ENCODE measurements at places on chromosomes 11 and 22.

- no peak for DNase-seq
These were observed 723 bp downstream of the FOXRED2 start for GRCh38 chr22:36505998-36506635.

GRCh38 chr11:58625086-58625485 lies 2.6 kb downstream of the CNTF start:
- peak; percentile 5 for DNase-seq

- DNase-seq: no peak
These were observed 100.1 kb downstream of the MIAT start for GRCh38 chr22:26757496-26757895.

- no peak for DNase-seq
These were observed 36.4 kb downstream of the PACSIN2 start for GRCh38 chr22:42978453-42979103.

DNA sequence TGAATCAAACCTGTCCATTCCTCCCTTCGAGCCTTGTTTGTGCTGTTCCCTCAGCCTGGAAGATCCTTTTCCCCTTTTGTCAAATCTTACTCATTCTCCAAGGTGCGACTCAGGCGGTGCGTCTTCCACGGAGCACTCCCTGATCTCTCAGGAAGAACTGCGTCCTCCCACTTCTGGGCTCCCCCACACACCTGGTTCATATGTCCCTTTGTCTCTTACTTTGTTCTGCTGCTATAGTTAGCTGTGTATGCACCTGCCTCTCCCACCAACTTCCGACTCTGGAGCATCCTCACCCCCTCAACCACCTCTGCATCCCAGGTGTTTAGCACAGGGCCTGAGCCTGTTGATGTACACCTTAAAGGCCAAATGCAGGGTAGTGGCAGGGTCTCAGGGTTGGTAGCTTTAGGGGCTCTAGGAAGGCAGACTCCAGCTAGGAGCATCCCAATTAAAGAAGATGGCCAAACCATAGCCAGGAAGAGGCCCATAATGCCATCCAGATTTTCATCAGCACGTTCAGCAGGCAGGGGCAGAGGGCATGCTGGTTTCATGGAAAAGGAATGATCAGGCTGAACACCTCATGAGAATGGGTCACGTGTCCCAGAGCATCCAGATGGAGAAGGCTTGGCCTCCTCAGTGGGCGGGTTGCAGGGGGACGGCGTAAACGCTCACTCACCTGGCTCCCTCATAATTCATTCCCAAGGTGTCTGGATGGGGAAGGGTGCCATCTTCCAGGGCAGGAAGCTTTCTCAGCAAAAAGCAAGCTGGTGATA lies 20.1 kb downstream of the PTPN5 start:
- no peak for DNase-seq

GRCh38 chr11:17313349-17314231 lies 37.1 kb downstream of the NUCB2 start:
- DNase-seq: no peak

GRCh38 chr22:17797721-17798559 lies 23.7 kb upstream of the BID start:
- no peak for DNase-seq

DNA sequence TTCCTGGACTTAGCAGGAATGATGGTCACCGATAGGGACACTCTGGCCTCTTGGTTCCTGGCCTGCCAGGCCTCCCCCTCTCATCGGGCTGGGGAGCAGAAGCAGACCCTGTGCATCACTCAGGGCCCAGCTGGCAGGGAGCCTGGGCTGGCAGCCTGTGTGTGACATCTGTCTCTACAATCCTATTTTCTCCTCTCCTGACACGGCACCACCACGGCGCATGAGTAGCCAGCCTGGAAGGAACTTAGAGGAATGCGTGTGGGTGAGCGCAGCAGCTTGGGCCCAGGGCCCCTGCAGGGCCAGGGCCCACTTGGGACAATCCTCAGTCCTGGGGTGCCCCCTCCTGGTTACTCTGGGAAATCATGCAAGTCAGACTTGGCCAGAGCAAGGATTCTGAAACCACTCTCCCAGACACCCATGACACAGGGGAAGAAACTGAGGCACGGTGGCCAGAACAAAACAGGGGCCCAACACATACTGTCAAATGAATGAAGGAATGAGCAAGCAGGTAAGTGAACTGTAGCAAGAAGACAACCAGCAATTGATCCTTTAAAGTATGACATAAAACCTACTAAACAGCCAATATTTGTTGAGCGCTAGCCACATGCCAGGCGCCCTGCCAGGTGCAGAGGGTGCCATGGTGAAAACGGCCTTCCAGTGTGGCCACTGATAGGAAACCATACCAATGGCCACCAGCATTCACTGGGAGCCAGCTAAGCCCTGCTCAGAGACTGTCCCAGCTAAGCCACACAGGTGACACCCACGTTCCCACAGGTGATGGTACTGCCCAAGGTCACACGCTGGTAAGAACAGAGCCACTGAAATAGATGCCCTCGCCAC lies 13.3 kb downstream of the RSPH14 start:
- DNase-seq: peak; percentile 93

DNA sequence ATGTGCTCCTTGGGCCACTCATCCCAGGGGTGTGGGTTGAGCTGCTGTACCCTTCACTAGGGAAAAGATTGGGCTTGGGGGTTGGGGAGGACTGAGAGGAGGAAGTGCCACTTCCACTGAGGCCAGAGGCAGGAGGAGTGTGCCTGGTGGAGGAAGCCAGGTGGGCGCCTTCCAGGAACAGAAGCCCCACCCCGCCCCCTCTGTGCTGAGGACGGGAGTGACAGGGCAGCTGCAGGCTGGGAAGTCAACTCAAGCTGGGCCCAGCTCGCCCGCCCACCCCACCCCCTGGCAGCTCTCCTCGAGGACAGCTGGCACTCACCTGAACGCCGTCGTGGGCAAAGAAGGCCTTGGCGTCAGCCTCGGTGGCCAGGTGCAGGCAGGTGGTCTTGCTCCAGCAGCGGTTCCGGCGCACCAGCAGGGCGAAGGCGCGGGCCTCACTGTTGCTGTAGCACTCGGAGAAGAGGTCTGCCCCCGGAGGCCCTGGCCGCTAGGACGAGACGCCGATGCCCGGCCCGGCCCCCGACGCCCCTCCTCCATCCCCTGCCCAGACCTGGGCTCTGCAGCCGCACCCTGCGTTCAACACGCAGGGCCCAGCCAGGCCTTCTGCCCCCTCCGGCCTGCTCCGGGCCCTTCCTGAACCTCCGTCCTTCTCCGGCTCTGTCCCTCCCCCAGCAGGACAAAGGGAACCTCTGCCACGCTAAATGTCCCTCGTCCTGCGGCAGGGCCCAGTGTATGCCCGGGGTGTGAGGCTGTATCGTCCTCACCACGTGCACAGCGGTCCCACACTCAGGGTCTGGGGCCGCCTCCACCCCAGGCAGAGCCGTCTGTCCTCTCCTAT lies 13.4 kb downstream of the TSSC4 start:
- peak; percentile 70 for DNase-seq

DNA sequence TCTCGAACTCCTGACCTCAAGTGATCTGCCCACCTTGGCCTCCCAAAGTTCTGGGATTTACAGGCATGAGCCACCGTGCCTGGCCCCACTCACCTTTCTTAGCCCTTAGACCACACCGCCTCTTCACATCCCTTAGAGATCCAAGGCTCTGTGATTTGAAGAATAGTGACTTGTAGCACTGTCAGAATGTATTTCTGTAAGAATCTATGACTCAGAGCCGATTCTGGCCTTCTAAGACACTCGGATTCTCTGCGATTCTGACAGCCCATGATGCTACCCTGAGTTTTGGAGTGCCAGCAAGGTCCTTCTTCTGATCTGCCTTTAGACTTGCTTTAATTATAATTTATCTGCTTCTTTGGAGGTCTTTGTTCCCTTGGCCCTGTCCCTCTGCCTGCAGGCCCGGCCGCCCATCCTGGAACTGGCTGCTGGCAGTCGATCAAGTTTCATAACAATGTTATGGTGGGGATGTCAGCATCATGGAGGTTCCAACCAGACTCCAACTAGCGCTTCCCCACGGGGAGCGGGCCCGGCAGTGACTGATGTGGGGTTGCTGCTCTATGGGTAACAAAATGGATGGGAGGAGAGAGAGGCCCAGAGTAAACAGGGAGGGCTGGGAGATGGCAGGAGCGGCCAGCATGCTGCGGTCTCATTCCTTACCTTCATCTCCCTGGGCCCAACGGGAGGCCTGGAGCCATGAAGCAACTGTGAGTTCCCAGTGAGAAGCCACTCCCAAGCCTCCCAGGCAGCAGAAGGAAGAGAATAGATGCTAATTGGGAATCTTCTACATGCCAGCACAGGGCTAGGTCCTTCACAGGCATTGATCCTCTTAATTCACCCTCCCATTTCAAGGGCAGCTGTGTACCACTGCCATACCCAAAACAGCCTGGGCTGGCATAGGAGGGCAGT lies 55.7 kb upstream of the RASD2 start:
- DNase-seq: no peak

DNA sequence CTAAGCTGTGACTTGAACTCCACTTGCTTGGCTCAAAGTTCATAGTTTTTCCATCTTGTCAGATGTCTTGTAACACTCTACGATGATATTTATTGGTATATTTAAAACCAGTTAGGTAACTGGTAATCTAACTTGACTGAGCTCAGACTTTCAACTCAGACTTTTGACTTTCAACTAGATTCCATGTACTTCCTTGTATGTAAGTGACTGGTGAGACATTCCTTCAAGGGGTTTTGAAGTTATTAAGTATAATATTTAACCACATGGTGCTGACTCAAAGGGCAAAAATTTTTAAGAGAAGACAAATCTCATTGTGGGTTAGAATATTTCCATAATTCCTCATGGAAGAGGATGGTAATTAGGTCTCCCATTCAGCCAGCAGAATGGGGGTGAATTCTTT lies 631.3 kb upstream of the ANO5 start:
- no peak for DNase-seq

DNA sequence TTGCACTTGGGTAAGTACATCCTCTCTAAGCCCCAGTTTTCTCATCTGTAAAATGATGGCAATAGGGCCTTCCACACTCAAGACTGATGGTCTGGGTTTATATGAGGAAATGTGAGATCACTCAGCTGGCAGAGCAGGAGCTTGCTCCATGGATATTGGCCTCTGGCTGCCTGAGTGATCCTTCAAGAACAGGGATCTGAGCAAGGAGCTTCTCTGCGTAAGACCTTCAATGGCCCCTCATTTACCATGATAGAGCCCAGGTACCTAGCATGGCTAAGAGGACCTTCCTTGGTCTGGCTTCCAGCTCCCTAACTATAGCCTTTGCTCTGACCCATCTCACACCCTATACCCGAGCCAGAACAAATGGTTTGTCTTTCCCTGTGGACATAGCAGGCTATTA lies 5.5 kb downstream of the ROBO4 start:
- no peak for DNase-seq

- DNase-seq: no peak
These were observed 57.2 kb upstream of the LRRC55 start for GRCh38 chr11:57124505-57124904.

- DNase-seq: no peak
These were observed 4.3 kb downstream of the TMEM25 start for GRCh38 chr11:118535261-118535660.

DNA sequence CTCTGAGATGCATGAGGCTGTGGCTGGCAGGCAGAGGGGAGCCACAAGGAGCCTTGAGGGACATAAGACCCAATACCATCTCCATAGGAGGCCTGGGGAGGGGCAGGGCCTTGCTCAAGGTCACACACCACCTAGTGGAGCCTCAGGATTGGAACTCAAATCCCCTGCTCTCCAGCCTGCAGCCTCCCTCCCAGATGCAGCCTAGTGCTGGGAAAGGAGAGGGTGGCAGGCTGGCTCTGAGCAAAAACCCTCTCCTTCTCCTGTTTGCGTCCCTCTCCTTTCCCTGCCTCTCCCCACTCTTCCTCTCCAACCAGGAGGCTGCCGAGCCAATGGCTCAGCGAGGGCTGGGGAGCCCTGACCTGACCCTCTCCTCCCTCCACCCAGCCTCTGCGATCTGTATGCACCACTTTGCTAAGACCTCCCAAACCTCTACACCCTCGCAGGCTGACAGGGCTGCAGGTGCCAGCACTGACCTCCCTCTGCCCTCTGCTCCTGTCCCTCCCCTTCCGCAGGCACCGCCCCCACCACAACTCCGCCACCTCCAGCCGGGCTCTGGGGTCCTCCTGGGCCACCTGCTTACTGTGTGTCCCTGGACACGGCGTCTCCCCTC lies 14.7 kb downstream of the IGLL1 start:
- no peak for DNase-seq

DNA sequence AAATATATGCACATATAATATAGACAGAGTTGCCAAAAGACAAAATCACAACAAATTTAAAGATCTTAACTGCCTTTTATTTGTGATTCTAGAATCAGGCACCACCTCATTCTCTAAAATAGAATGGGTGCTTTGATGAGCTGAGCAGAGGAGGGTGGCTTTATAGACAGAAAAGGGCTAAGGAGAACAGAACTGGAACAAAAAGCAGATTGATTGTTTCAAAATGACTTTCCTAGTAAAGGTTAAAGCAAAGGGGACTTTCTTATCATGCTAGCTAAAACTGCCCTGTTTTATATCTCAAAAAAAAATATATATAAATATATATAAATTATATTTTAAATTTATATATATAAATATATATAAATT lies 287.6 kb downstream of the FAT3 start:
- DNase-seq: no peak

DNA sequence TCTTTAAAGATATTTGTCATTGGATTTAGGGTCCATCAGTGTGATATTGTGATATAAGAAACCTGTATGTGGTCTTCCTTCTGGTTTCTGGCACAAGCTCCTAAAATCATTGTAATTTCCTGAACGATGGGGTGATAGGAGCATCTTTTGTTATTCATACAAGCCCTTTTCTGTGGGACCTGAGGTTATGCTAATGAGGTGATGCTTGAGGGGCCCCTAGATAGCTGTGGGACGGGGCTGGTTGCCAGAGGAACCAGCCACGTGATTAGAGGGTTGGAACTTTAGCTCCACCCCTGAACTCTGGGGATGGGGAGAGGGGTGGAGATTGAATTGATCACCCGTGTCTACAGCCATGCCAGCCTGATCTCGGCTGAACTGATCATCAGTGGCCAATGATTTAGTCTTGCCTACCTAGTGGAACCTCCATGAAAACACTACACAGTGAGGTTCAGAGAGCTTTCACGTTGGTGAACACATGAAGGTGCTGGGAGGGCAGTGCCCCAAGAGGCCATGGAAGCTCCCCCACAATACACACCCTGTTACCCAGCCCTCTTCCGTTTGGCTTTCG lies 62.8 kb downstream of the BCR start:
- DNase-seq: no peak

- no peak for DNase-seq
These were observed 14.1 kb upstream of the B3GNT6 start for GRCh38 chr11:77019976-77020595.

DNA sequence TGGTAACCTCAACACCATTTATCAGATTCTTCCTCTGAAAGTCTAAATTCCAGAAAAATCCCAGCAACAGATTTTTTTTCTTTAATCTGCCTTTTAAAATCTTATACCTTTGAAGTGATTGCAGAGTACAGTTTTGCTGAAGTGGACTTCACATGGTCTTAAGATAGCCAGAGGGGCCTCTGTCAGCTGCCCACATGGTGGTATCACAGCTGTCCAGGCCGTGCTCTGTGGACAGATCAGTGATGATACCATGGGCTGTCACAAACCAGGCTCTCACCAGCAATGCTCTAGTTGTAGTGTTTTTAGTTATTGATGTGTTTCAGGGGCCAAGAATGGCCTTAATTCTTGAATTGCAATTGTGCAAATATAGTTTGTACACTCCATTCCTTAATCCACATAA lies 44.0 kb downstream of the PARVA start:
- DNase-seq: no peak

- DNase-seq: no peak
These were observed 33.7 kb downstream of the SHISAL1 start for GRCh38 chr22:44279069-44279360.
